ENCODE measurements at places on chromosomes 11 and 22. TPM values are rescaled to one million over a fixed set of nuclear protein-coding genes. Genes with fewer than 3 reads are reported as not detected.

The ABCC8 gene
- not detected for total RNA-seq

DNA sequence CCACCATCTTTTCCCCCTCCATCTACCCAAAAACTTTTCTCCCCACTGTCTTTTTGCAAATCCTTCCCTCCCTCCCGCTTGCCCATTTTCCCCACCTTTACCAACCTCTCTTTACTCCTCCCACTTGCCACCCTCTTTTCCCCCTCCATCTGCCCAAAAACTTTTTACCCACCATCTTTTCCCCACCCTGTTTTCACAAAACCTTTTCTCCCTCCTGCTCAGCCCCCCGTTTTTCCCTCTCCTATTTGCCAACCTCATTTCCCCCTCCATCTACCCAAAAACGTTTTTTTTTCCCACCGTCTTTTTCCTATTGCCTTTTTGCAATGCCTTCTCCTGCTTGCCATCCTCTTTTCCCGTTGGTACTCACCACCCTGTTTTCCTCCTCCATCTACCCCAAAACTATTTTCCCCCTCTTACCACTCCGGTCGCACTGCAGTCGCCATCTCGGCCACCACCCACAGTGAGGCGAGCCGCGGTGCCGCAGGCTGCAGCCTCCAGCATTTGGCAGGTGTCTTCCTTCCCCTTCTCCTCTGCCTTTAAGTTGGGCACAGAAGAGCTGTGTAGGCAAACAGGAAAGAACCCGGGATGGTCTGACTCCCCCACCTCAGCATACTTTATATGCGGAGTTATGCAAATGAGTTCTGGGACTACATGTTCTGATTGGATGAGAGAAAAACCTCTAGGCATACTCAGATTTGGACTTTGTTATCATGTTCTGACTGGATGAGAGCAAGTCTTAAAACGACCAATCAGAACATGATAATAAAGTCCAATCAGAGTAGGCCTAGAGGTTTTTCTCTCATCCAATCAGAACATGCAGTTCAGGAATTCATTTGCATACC, 121.2 kb upstream of the VPREB1 start:
- no peak overlapping the region for H3K27ac ChIP-seq
- H3K36me3 ChIP-seq: no peaks in the 10 kb centered on the region
- H3K4me1 ChIP-seq: no peaks in the 10 kb centered on the region
- H3K27me3 ChIP-seq: peaks cover 23% of the 10 kb centered on the region
- DNase-seq: no peak
- no peak overlapping the region for H3K4me3 ChIP-seq

DNA sequence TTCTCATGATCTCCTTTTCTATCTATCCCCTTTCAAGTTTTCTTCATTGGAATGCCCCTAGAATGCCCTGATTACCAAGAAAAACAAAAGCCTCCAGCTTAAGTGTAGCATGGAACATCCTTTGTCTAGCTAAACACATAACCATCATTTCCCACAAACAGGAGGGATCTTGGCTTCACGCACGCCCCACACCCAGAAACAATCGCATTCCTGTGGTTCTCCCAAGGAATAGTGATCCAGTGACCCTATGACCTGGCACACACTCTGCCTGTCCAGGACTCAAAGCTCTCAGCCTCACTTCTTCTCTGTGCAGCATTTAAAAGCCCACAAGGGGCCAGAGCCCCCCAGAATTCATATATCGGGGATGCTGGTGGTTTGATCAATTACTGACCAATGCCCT, 9.3 kb upstream of the POU2AF1 start:
- H3K27me3 ChIP-seq: no peaks in the 10 kb centered on the region
- H3K4me3 ChIP-seq: no peak overlapping the region
- no peaks in the 10 kb centered on the region for H3K36me3 ChIP-seq
- no peak for DNase-seq
- H3K4me1 ChIP-seq: no peaks in the 10 kb centered on the region

The ANO9 gene
- total RNA-seq: 103 TPM

DNA sequence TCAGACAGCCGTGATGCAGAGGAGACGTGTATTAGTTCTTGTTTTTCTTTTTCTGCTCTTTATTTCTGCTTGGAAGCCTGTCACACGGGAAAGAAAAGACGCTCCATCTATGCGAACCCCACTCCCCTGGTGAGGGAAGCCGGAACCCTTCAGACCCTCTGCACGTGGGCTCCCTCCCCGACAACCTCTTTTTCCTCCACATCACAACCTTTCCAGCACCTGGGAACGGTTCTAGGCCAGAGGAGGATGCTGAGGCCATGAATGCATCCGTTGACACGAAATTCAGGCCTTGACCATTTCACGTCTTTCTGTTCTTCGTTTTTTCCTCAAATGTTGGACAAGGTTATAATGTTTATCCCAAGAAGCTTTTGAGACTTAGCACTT, 85.3 kb upstream of the WNT7B start:
- no peaks in the 10 kb centered on the region for H3K36me3 ChIP-seq
- DNase-seq: no peak
- H3K27me3 ChIP-seq: peaks cover 2% of the 10 kb centered on the region
- no peak overlapping the region for H3K27ac ChIP-seq

- H3K36me3 ChIP-seq: no peaks in the 10 kb centered on the region
- H3K4me3 ChIP-seq: peak overlapping the region; percentile 50
- peaks cover 12% of the 10 kb centered on the region for H3K4me1 ChIP-seq
- peak; percentile 79 for DNase-seq
- peaks cover 2% of the 10 kb centered on the region for H3K27me3 ChIP-seq
- no peak overlapping the region for H3K27ac ChIP-seq
These were observed 19.3 kb downstream of the RRP7A start for GRCh38 chr22:42500161-42500835.
